NCI-H460 (cell line): ENCODE measurements at places on chromosomes 2 and 18.

DNA sequence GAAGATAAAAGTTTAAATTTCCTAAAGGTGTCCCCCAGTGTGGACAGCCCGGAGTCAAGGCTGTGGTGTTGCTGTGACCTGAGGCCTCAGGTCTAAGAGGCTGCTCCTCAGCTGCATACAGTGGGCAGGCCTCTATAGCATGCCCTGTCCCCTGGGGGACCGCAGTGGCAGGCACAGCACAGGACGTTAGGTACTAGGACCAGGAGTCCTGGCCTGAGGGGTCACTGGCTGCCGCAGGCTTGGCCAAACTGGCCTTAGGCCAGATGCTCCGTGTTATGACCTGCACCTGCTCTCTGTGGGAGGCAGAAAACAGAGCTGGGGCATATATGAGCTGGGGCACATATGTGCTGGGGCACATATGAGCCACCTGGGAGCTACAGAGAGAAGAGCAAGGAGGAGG lies 21.2 kb upstream of the MAL start:
- DNase-seq, result no peak

DNA sequence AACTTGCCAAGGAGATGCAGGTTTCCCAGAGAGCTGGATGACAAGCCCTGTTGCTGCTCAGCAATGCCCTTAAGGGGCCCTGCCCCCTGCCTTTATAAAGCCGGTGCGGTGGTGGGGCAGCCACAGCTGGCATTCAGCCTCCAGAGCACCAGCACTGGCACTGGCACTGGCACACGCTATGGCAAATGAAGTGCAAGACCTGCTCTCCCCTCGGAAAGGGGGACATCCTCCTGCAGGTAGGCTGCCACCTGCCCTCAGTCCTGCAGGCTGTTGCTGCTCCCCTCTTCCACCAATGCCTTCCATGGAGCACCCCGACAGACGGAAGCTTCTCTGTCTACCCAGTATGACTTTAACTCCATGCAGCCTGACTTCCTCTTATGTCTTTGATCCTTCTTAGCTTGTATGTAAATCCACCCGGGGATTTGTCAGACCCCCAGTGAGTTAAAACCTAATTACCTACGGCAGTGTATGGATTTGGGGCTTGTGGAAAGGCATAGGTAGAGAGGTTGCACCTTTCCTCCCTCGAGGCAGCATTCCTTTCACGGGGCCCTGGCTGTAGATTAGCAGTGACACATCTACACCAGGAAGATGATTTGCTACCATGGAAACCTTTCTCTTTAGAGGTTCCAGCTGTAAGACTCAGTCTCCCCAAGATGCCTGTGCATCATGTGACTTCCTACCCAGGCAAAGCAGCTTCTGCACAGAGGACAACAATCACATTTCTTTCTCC lies at the start of gene DAPL1:
DAPL1 (plus strand) TSS at position 123 of the 730 bp plus-strand sequence; CDS start at position 179, 56 bp downstream.
- DNase-seq, result no peak

- no peak for DNase-seq
Observed at GRCh38 chr2:32591669-32592463, 36.0 kb upstream of the TTC27 start.

DNA sequence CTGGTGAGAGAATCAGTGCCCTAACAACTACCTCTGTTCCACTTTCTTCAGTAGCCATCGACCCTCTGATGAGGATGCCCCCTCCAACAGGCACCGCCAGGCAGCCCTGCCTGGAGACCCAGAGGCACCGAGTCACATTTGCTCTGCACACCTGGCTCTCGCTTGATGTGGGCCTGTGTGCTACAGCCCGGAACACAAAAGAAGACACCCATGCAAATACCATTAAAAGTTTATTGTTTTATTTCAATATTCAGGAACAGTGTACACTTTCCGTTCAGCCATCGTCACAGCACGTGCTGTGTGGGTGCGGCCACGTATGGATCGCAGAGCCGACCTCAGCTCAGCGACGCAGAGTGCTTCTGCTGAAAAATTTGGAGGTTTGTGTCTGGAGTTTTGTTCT lies 154.0 kb downstream of the MBP start:
- DNase-seq, result no peak

DNA sequence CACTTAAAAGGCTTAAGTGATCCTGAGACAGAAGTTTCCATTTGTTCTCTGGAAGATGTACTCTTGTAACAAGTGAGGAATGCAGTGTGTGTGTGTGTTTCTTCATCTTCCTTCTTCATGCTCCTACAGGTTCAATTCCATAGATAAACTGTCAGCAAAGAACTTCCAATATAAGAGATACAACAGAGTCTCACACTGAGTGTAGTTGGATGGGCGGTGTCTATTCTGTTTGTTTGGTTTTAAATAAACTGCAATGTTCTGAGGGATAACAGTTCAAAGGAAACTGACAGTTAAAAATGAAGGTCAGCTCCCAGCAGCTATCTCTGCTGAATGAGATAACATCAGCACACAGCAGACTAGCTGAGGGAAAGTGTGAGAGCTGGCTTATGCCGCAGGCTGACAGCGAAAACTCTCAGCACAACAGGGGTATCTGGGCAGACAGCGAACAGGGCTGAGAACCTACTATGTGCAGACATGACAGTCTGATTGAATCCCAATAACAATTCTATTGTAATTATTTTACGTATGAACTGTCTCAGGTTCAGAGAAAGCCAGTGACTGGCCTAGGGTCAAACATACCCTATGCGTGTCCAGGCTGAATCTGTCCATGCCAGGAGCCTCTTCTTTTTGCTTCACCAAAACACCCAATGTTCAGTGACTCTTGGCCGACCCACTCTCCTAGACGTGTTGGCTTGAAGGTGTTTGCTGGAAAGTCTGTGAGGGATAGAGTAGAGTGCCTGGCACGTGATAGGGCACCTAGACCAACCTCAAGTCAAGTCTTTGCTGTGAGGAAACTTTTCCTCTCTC lies 201.9 kb upstream of the TRIB2 start:
- no peak for DNase-seq

DNA sequence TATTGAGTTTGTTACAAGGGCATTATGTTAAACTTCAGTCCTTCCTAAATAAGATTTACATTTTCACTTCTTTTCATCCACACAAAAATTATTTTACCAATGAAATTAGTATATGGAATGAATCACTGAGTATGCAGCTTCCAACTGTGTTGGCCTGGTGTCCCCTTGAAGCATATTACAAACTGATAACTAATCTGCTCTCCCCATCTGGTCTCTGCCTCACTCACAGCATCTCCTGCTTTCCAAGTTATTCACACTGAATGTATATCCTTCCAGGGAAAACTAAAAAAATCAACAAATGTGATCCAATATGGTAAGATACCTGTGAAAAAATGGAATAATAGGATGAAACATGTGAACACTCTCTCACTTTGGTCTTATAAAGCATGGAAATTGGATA lies 90.0 kb upstream of the NYAP2 start:
- no peak for DNase-seq

DNA sequence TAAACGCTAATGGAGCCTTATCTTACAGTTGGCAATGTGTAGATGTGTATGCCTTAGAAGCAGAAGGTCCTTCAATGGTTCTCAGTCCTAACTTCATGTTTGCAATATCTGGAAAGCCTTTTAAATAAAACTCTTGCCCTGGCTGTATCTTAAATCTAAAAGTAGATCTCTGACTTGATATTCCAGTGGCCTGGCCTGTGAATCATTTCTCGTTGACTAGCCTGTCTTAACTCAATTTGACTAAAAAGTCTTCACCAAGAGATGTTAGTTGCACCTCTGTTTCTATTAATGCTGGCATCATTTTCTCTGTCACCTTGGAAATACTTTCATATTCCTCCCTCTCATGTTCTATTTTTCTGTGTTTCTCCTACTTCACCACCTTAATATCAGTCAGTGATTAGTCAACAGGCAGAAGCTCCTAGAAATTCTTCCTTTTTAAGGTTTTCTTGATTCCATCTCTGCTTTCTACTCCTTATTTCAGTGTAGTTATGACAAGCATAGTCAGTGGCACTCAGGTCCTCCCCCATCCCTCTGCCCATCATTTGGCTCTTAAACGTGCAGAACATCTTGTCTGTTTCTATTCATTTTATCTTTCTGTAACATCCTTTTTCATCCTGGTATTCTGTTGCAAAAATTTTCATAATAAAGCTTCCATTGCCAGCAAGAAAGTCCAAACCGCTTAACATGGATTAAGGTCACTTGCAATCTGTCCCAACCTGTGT lies 4.3 kb downstream of the ITGAV start:
- no peak for DNase-seq

GRCh38 chr2:102442967-102443828 lies 20.2 kb downstream of the IL18RAP start:
- peak; percentile 44 for DNase-seq

- no peak for DNase-seq
Observed at GRCh38 chr2:97736608-97737330, 23.4 kb downstream of the ZAP70 start.

DNA sequence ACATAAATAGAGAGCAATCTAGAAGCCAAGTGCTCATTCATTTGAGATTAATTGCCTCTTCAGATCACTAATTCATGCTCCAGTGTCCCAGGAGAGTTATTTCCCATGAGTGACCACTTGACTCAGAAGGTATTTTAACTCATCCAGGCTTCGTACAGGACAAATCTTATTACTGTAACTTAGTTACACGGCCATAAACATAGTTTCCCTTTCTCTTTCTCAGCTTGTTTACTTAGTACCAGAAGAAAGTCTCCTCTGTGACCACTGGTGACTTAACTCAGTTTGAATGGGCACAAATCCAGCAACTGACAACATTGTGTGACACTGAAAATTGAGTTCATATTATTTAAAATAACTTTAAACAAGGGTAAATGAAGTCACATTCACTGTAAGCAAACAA lies 25.3 kb downstream of the MMADHC start:
- DNase-seq, result no peak

GRCh38 chr18:75681538-75682115 lies 254.1 kb upstream of the SMIM21 start:
- DNase-seq, result no peak
